ENCODE measurements at places on chromosomes 16 and 17. TPM values are rescaled to one million over a fixed set of nuclear protein-coding genes. Genes with fewer than 3 reads are reported as not detected.

CLEC10A gene
- total RNA-seq, result not detected

KLHL10 gene
- not detected for total RNA-seq

G6PC1 gene
- not detected for total RNA-seq

ZG16B gene
- total RNA-seq, result 1.3 TPM

CCL5 gene
- not detected for total RNA-seq

ACE gene
- 0.49 TPM for total RNA-seq

TMIGD1 gene
- total RNA-seq, result not detected

CPHXL2 gene
- total RNA-seq, result not detected

SUMO2 gene
- total RNA-seq, result 101 TPM

FHOD1 gene
- total RNA-seq, result 22.2 TPM

AATK gene
- total RNA-seq, result 0.89 TPM

NPIPB6 gene
- total RNA-seq, result 0.49 TPM

UNK gene
- total RNA-seq, result 17.5 TPM

DLG4 gene
- 6.7 TPM for total RNA-seq

QPRT gene
- 124 TPM for total RNA-seq

CDRT15L2 gene
- total RNA-seq, result not detected

GINS3 gene
- total RNA-seq, result 13.4 TPM

IL4R gene
- total RNA-seq, result 25.0 TPM

CNTNAP1 gene
- total RNA-seq, result 9.8 TPM

SLC12A3 gene
- total RNA-seq, result not detected

MYLK3 gene
- total RNA-seq, result 0.13 TPM

All from mesangial cell (primary cell).